Fibroblast of the aortic adventitia (primary cell): ENCODE measurements at places on chromosomes 3 and 15. TPM values are rescaled to one million over a fixed set of nuclear protein-coding genes. Genes with fewer than 3 reads are reported as not detected.

DNA sequence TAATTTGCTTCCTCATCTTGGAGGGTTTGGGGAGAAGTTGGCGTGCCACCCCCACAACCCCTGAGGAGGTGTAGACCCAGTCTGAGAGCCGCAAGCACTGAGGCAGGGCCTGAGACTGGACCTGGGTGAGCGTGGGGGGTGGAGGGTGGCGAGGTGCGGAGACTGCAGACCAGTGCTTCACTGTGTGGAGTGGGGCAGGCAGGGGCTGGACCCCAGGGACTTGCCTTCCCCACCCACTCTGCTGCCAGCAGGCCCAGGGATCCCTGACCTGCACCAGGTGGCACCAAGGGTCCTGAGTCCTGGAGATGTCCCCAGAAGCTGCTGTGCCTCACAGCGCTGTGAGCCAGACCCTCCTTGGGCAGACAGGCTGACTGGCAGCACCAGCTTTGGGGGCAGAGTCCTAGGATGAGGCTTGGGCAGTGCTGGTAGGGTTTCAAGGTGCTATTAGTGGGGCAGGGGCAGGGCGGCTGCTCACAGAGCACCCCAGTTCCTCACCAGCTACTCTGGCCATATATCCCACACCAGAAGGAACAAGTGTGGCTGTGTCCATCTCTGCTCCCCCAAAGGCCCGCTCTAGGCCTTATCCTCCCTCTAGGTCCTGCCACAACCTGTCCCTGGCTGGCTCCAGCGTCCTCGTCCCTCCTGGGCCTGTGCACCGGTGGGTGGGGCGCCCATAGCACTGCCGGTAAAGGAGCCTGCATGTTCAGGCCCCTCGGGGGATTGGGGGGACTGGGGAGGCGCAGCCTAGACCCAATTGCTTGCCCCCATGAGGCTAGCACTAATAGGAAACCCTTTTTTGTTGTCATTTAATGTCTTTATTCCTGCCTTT is 11.8 kb downstream of the ZBTB47 start:
- DNase-seq: no peak

DNA sequence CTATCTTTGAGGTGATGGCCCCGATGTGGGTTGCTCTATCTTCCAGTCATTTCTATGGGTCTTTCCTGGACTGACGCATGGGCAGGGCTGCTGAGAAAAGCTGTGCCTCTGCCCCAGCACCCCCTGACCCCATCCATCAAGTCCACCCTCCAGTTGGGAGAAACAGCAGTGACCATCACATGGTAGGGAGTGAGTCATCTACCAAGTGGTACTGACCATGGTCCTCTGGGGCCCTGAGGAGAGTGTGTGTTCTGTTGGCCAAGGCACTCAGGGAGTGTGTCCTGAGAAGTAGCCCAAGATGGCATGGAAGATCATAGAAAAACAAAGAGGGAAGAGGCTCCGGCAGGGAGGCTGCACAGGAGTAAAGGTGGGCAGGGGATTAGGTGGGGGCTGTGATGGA is 1.6 kb upstream of the DNAH1 start:
- peak; percentile 24 for DNase-seq

GRCh38 chr3:27813255-27813654 is 91.1 kb upstream of the EOMES start:
- DNase-seq: no peak

DNA sequence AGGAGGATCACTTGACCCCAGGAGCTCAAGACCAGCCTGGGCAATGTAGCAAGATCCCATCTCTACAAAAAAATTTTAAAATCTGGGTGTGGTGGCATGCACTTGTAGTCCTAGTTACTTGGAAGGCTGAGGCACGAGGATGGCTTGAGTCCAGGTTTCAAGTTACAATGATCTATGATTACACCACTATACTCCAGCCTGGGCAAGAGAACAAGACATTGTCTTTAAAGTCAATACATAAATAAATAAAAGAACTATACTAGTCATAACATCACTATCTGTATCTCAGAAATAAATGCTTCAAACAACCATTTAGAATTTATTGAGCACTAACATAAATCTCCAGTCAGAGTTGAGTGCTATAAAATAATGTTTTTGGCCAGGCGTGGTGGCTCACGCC is 8.5 kb upstream of the PHLDB2 start:
- DNase-seq: peak; percentile 96

- DNase-seq: peak; percentile 8
Observed at GRCh38 chr15:44788748-44789147, 52.4 kb downstream of the TRIM69 start.

- DNase-seq: peak; percentile 69
Observed at GRCh38 chr3:187567021-187567420, 103.2 kb downstream of the SST start.

GRCh38 chr3:160005004-160005403 is 16.4 kb downstream of the IL12A start:
- no peak for DNase-seq

DNA sequence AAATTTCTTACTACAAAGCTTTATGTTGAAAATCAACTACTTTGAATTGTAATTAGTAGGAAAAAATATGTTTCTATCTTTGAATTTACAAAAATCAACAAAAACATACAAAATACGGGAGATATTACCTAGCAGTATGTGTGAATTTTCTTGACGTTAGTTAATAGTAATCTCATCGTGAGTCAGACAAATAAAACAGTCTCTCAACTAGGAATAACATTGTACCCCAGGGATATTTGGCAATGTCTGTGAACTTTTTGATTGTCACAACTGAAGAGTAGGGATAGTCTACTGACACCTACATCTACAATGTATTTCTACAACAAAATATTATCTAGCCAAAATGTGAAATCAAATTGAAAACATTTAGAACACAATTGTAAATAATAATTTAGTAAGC is 250.3 kb downstream of the POLQ start:
- no peak for DNase-seq

DNA sequence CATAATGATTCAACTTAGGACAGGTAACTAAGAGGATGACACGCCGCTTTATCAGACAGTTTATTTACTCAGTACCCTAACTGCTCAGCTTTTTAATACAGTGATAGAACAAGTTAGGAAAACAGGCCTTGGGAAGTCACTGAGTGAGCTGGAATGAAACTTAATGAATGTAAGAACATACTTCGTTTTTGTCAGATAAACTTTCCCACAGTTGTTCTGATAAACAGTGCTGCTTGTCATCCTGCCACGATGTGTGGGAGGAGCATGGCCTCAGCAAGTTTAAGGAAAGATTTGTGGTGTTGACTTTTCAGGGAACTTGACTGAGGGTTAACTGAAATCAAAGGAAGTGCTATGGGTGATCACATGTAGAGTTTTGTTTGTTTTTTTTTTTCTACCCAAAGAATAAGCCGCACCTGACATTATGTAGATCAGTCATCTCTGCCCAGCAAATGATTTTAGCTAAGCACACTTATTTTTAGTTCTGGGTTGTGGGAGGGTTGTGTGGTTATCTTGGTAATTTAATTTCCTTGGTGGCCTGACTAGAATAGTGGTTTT is 5.6 kb upstream of the P2RY14 start:
- DNase-seq: peak; percentile 73

DNA sequence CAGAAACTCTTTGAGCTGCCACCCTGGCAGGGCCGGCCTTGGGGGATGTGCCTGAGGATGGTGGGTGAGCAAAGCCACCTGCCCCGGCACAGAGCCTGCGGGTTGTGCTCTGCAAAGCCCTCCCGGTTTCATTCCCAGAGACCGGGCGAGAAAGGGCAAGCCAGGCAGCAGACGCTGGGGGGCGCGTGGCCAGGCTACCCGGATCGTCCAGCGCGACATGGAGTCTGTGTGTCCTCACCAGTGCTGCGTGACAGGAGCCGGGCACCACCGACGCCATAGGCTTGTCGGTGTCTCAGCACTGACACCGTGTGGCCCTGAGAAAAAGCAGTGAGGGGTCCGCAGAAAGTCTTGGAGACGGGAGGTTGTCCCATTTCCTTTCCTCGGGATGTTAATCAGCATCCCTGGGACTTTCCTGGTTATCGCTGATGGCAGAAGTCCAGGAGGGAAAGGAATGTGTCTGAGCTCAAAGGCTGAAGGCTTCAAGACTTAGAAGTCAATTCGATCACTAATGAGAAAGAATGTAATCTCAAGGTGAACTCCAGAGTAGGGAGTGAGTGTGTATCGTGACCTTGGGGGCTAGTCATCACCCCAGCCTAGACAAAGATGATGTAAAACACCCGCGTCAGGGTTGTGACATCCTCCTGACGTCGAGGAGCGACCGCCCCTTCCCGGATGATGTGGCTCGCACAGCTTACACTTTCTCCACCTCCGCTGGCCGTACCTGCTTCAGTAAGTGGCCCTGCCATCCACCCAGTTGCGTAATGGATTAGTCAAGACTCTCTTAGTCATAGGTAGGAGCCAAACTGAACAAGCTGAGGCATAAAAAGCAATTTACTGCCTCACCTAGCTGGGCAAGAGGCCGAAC is 36.3 kb upstream of the PLA2G4E start:
- DNase-seq: peak; percentile 71

The GOLGA8Q gene
- 1.1 TPM in 1 of 2 replicates, not detected in the other for total RNA-seq

The C15orf39 gene
- total RNA-seq: 3.1 and 8.1 TPM in 2 replicates

The DPH3 gene
- 4.5 and 33.4 TPM in 2 replicates for total RNA-seq

The MOBP gene
- not detected in 2 replicates for total RNA-seq

The ISLR gene
- total RNA-seq: 163 and 243 TPM in 2 replicates

The SATB1 gene
- total RNA-seq: 23.3 and 62.5 TPM in 2 replicates

The RAB6B gene
- total RNA-seq: 0.36 and 0.49 TPM in 2 replicates

The TUSC7 gene
- not detected in 2 replicates for total RNA-seq

The ECE2 gene
- not detected in 2 replicates for total RNA-seq
